ENCODE measurements at places on chromosomes 3 and 15. TPM values are rescaled to one million over a fixed set of nuclear protein-coding genes. Genes with fewer than 3 reads are reported as not detected.

DNA sequence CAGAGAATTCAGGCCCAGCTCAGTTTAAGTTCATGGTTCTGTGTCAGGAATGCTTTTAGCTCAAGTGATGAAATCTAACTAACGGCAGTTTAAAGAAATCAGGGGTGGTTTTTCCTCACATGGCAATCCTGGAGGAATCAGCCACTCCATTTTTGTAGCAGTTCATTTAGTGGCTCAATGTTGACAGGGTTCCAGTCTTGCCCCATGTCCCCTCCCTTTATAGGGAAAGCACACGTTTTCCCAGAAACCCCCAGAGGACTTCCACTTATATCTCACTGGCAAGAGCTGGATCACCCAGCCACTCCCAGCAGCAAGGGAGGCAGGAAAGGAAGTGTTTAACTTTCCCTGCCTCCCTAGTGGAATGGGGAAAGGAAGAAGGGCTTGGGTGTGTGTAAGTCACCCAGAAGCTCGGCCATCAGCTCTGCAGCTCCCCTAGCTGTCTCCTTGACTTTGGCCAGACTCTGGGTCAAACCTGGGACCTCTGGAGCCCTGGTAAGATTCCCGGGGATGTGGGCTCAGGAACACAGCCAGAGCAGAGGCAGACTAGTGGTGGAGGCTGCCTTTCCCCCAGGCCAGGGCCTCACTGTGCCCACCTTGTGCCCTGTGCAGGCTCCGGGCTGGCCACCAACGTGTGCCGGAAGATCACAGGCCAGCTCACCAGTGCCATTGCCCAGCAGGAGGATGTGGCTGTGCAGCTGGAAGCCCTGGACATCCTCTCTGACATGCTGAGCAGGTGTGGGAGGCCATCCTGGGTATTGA lies 11.3 kb downstream of the CAND2 start:
- DNase-seq: no peak

GRCh38 chr15:69600556-69601085 lies 148.0 kb downstream of the RPLP1 start:
- no peak for DNase-seq

- no peak for DNase-seq
These were observed 59.9 kb upstream of the TFRC start for GRCh38 chr3:196141866-196142201.

DNA sequence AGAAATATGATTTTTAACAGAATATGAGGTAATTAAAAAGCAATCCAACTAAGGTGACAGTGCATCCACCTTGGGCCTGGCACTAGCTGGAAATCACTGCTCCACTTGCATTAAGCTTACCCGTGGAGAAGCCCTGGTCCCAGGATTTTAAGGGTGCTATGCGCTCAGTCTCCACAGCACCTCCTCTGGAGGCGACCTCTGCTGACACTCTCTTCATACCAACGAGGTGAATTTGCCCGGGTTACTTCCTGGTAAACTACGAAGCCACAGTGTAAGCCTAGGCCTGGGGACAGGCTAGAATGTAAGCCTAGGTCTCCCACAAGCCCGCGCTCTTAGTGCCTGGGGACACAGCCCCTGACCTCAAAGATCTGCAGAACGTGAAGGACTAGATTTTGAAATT lies 793 bp downstream of the APOD start:
- no peak for DNase-seq

DNA sequence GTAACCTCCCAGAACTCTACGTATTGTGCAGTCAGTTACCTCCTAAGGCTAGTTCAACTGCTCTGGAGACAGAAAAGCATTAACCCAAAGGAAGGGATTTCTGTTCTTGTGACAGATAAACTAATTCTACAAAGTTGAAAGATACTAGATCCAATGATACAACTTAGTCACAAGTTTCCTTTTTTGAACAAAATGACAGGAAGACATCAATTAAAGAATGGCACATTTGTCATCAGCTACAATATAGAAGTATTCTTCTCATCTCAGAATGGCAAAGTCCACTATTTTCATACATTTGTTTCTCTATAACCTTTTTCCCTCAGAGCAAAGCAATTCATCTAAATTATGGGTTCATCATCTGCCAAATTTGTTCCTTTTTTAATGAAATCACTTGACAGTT lies 43.7 kb downstream of the ISL2 start:
- DNase-seq: no peak

DNA sequence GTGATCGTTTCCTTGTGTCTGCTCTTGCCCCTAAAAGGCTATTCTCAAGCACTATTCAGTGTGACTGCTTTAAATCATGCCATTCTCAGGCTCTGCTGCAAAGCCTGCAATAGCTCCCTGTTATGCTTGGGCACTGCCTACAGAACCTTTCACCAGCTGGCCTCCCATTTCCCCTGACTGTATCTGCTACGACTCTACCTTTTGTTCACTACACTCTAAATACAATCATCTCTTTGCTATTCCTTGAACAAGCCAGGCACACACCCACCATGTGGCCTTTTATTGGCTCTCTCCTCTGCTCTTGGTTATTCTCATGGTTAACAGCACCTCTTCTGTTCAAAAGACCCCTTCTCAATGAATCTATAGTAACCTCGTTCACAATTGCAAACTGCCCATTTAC lies 29.6 kb upstream of the FNDC3B start:
- no peak for DNase-seq

DNA sequence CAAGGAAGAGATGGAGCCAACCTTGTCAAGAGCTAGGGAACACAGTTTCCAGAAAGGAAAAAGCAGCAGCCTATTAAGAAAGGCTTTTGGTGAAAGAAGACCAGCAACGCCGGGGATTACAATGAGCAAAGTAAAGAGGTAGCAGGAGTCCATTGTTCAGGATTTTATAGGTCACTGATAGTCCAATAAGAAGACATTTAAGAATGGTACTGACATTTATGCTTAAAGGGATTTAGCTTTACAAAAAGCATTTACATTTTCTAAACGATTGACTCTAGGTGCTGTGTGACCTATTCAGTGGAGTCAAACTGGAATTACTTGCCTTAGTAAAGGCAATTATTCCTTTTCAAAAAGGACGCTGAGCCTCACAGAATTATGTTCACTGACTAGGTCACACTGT lies 40.8 kb downstream of the CSNK1G1 start:
- DNase-seq: no peak

GRCh38 chr3:55477306-55478303 lies 9.5 kb downstream of the WNT5A start:
- DNase-seq: no peak

- no peak for DNase-seq
These were observed 89.8 kb downstream of the KLHL25 start for GRCh38 chr15:85704720-85705429.

- DNase-seq: no peak
These were observed 140.1 kb upstream of the LINGO1 start for GRCh38 chr15:77772641-77773402.

DNA sequence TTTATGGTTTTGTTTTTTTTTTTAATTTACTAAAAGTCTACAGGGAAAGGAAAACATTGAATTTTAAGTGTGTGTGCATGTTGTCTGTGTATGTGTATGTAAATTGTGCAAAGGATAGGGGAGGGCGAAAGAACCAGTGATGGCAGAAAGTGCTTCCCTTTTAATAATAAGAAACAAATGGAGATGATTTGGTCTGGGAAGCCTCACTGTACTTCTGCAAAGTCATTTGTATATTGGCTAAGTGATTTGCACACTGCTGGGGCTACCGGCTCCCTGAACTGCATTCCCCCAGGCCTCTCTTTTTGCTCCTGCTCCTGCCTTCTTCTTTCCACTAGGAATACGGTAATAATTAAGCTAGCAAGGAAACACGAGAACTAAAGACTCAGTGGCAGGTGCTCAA lies 101.2 kb downstream of the CD47 start:
- DNase-seq: no peak

DNA sequence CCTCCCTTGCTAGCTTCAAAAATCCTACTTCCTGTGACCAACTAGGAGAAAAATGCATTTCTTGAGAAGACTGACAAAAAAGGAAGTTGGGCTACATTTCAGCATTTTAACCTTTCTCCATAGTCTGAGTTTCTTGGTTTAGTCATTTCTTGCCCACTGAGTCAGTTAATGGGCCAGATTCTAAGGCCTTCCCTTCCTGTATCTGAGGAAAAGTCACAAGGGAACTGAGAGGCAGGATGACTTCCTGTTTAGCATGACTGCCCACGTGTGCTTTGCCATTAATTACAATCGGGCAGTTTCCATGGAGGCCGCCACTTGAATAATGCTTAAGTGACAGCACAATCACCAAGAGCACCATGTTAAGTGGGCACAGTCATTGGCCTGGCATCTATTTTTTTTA lies 794.4 kb upstream of the LMCD1 start:
- DNase-seq: no peak

DNA sequence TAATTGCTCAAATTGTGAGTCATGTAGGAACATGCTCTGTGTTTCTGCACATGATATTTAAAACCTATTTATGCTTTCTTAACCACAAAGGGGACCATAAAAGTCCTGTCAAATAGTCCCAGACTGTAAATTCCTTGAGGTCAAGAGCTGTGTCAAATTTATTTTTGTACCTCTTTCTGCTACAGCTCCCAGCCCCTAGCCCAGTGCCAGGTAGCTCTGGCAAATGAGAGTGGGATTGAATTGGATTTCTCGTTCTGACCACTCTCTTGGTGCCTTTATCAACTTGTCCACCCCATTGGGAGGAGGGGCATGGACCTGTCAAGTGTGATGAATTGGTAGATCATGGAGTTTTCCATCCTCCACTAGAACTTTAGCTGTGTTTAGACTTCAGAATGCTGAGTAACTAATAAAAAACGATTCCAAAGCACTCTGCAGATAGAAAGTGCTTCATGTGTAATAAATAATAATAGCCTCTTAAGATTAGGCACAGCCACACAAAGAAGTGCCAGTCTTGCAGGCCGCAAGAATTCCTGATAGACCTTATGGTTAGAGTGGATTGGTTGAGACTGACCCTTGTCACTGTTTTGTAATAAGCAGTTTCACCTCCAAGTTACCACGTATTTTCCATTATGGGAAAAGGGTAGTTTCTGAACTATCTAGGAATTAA lies 120.4 kb downstream of the LPP start:
- DNase-seq: no peak

DNA sequence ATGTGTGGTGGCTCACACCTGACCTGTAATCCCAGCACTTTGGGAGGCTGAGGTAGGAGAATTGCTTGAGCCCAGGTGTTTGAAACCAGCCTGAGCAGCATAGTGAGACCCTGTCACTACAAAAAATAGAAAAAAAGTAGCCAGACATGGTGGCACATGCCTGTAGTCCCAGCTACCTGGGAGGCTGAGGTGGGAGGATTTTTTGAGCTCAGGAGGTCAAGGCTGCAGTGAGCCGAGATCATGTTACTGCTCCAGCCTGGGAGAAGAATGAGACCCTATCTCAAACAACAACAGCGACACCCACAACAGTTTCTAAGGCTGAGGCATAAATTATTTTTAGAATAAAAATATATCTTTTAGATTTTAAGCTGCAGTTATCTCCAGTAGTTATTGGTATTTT lies 6.3 kb downstream of the APPL1 start:
- DNase-seq: no peak

GRCh38 chr15:44712346-44713005 lies 1.2 kb downstream of the B2M start:
- peak; percentile 78 for DNase-seq

DNA sequence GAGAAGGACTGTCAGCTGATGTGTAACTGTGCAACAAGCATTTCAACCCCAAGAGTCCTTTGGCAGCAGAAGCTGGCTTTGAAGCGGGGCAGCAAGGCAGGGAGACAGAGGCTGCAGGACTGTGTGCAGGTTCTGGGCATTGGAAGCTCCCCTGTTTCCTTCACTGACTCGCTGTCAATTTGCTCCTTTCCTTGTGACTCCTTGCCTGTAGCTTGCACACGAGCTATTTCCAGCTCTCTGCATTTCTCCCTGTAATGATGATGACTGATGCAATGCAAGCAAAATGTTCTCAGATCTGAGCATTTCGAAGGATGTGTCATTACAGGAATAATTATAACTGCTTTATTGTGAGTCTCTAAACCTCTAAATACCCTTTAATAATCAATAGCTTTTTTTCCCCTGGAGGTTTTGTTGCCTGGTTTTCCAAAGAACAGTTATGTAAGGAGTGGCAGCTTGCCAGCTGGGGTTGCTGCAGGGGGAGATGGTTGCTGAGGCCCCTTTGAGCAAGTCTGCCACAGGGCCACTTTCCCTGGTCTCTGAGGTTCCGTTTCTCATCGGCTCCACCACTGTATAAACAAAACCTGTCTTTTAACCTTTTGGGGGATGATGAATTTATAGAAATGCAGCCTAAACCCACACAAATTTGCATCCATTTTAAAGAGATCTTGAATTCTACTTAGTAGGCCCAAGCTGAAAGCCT lies 2.8 kb downstream of the APOD start:
- DNase-seq: no peak

DNA sequence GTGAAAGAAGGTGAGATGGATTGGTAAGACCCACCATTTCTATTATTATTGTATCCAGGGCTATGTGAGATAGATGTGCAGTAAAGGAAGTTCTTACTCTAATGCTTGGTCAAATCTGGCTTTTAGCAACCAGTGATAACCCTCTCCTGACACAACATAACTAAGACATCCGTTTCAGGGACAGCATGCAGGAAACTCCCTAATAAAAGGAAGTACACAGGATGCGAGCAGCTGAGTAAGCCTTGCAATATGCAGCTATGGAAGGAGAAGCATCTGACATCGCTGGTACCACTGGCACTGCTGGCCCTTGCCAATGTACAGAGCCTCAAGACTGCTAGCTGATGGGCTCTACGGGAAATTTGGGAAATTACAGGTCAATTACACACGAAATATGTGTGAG lies 662.3 kb downstream of the NR2F2 start:
- no peak for DNase-seq

GRCh38 chr3:187292631-187293515 lies 1.3 kb upstream of the MASP1 start:
- no peak for DNase-seq

- no peak for DNase-seq
These were observed 396.4 kb downstream of the NLGN1 start for GRCh38 chr3:173793963-173794362.

GRCh38 chr3:183924956-183925355 lies 40.3 kb upstream of the PARL start:
- DNase-seq: no peak

- peak; percentile 24 for DNase-seq
These were observed 22.2 kb downstream of the IQSEC1 start for GRCh38 chr3:13051066-13051465.

- no peak for DNase-seq
These were observed 6.2 kb downstream of the VPS18 start for GRCh38 chr15:40900256-40901052.

The SLC24A5 gene
- total RNA-seq: 0.50 TPM

The GHSR gene
- not detected for total RNA-seq

The HDGFL3 gene
- 33.5 TPM for total RNA-seq

The TMF1 gene
- total RNA-seq: 38.4 TPM

The IMPG2 gene
- total RNA-seq: 0.21 TPM

The CCDC9B gene
- total RNA-seq: 65.4 TPM

The ATP8B4 gene
- 8.1 TPM for total RNA-seq

The THSD4 gene
- total RNA-seq: 43.3 TPM

The ACKR4 gene
- total RNA-seq: 6.9 TPM

The MITF gene
- 24.3 TPM for total RNA-seq

The OPA1 gene
- total RNA-seq: 48.3 TPM

The SLC2A2 gene
- total RNA-seq: not detected

Measured in left lung (tissue), 14 donors.